ENCODE measurements at places on chromosomes 16 and 17.

DNA sequence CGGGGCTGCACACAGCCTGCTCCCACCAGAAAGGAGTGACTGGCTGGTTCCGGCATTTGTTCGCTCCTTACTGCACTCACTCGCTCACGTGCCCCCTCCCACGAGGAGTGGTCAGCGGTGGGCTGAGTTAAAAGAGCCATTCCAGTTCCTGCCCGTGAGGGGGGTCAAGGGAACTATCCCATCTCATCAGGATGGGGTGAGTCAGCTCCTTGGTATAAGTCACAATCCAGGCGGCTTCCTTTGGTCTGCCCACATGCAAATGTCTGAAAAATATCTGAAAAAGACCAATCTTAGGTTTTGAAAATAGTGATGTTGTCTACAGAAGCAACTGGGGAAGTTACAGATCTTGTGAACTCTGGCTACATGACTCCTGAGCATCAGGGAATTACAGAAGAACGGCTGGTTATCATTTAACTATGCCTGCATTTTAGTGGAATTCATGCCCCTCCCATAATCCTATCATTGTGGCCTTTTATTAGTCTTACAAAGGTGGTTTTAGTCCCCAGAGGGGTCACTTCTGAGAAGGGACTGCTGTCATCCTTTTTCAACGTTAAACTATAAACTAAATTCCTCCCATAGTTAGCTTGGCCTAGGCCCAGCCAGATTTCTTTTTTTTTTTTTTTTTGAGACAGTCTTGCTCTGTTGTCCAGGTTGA, 9.8 kb upstream of the TNFSF12 start:
- no peaks in the 10 kb centered on the region for H3K36me3 ChIP-seq
- H3K27me3 ChIP-seq: no peaks in the 10 kb centered on the region
- no peak overlapping the region for H3K27ac ChIP-seq

DNA sequence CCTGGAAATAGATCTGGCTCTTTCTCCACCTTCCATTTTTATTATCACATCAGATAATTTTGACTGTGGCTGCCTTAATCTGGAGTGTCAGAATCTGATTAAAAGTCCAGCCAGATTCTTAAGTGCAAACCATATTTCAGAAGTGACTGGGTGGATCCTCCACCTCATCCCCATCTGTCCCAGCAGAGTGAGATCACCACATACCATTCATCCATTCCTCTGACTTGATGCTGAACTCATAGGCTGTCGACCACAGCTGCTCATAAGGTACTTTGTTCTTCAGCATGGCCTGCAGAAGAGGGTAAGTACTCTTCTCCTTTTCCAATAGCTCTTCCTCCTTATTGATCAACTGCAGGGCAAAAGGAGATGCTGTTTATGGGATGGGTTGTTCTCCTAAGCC, 53.5 kb downstream of the DNAH3 start:
- no peak overlapping the region for H3K4me3 ChIP-seq
- H3K4me1 ChIP-seq: no peaks in the 10 kb centered on the region
- DNase-seq: no peak
- H3K27me3 ChIP-seq: peaks cover 35% of the 10 kb centered on the region
- H3K27ac ChIP-seq: no peak overlapping the region
- no peaks in the 10 kb centered on the region for H3K36me3 ChIP-seq

- peak overlapping the region; percentile 63 for H3K4me3 ChIP-seq
- H3K27me3 ChIP-seq: peaks cover 2% of the 10 kb centered on the region
- DNase-seq: no peak
- H3K36me3 ChIP-seq: peaks cover 22% of the 10 kb centered on the region
These were observed 1.2 kb upstream of the CYB5B start for GRCh38 chr16:69423189-69423588.

GRCh38 chr16:10522966-10523365, 57.4 kb downstream of the EMP2 start:
- no peaks in the 10 kb centered on the region for H3K36me3 ChIP-seq
- peaks cover 7% of the 10 kb centered on the region for H3K27me3 ChIP-seq
- no peaks in the 10 kb centered on the region for H3K4me1 ChIP-seq
- H3K27ac ChIP-seq: no peak overlapping the region

DNA sequence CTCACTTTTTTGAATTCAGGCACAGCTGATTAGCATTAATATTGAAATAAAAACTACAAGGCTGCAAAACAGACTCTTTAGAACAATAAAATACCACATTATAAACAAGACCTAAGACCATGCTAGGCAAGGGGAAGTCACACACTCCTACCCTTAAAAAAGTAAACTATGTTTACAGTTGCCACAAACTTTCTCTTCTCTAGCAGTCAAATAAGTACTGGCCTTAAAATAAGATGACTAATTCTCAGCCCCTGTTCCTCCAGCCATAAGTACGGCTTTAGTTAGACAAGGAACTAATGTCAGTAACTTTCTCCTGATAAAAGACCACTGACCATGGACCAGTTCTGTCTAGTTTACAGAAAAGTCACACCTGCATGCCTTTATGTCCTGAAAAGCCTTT, 19.5 kb upstream of the CPHXL start:
- H3K27me3 ChIP-seq: peaks cover 24% of the 10 kb centered on the region
- H3K27ac ChIP-seq: no peak overlapping the region
- H3K4me1 ChIP-seq: no peaks in the 10 kb centered on the region
- peaks cover 6% of the 10 kb centered on the region for H3K36me3 ChIP-seq
- H3K4me3 ChIP-seq: no peak overlapping the region

- no peaks in the 10 kb centered on the region for H3K36me3 ChIP-seq
- H3K27ac ChIP-seq: peak overlapping the region; percentile 82
- peak; percentile 36 for DNase-seq
- H3K4me1 ChIP-seq: peaks cover 25% of the 10 kb centered on the region
These were observed 22.6 kb upstream of the MPHOSPH6 start for GRCh38 chr16:82192665-82193064.

GRCh38 chr17:12114686-12115418, 94.2 kb downstream of the MAP2K4 start:
- H3K36me3 ChIP-seq: peaks cover 59% of the 10 kb centered on the region
- H3K4me1 ChIP-seq: no peaks in the 10 kb centered on the region
- no peak overlapping the region for H3K27ac ChIP-seq
- DNase-seq: no peak
- H3K4me3 ChIP-seq: no peak overlapping the region

DNA sequence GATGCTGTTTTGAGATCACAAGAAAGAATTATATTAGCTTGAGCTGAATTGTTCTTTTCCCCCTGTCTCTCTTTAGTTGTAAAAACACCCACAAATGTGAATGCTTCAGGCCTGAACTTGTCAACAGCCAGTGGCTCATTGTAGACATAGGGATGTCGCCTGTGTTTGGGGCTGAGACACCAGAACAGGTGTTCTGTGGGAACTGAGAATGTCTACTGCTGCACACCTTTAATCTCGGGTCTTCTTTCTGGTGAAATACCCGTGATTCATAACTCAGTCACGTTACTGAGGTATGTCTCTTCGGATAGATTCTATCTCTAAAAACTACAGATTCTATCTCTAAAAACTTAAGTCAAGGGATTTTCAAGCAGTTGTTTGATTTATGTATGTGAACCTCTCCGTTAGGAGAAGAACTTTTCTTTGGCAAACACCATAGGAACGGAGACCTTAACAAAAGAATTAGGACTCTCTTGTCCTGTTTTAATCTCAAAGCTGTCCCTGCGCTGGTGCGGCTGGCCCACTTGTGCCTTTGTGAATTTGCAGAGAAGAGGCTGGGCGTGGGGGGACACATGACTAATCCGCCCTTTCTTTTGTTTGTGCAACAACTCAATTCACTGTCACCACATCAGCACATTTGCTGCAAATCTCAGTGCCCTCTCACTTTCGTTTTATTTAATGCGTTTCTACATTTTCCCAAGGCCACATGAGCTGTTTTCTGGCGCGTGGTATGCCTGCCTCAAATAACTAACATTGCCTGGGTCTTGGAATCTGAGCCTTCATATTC, 643.0 kb downstream of the MAF start:
- H3K27ac ChIP-seq: no peak overlapping the region
- peaks cover 2% of the 10 kb centered on the region for H3K27me3 ChIP-seq
- no peak overlapping the region for H3K4me3 ChIP-seq
- H3K4me1 ChIP-seq: peaks cover 12% of the 10 kb centered on the region
- DNase-seq: no peak

DNA sequence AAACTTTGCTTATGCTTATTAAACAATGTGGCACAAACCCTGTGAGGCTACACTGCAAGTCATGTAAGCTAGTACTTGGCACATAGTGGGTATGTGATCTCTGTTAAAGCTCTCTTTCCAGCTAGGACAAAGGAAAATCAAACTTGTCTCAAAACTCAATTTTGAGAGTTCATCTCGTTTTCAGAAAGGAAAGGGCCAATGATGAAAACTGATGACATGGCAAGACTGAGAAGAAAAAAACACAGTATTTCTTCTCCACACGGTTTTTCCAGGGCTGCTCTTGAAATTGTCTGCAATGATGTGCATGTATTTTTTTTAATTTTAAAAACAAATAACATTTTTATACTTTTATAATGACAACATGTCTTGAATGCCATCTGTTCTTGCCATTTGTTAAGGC, 389.8 kb downstream of the CA10 start:
- DNase-seq: no peak
- H3K27me3 ChIP-seq: peaks cover 4% of the 10 kb centered on the region
- H3K4me3 ChIP-seq: no peak overlapping the region
- no peaks in the 10 kb centered on the region for H3K4me1 ChIP-seq
- no peak overlapping the region for H3K27ac ChIP-seq

DNA sequence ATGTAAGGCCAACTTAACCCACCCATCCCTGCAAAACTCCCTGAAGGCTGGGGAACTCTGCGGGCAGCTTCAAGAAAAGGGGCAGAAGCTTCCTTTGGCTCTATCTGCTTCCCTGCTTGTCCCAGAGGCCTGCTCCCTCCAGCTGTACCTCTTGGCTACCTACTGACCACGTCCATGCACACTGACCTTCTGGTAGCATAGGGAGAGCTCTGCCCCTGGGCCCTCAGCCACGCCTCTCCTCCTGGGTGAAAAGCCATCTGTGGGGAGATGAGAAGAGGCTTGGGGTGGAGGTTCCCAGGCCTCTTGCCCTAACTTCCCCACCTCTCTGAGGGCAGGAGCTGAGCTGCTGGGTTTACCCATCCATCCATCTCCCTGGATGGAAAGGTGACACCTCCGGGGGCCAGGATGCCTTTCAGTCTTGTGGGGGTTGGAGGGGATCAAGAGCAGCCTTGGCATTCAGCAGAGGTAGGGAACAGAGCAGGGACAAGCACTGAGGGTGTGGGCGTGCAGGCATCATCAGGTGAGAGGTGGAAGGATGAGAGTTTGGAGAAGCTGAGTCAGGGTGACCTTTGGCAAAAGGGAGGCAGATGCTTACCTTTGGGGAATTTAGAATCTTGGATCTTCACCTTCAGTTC, 23.4 kb upstream of the MFSD6L start:
- H3K4me1 ChIP-seq: no peaks in the 10 kb centered on the region
- H3K4me3 ChIP-seq: no peak overlapping the region
- H3K27me3 ChIP-seq: no peaks in the 10 kb centered on the region
- H3K36me3 ChIP-seq: no peaks in the 10 kb centered on the region
- no peak for DNase-seq

DNA sequence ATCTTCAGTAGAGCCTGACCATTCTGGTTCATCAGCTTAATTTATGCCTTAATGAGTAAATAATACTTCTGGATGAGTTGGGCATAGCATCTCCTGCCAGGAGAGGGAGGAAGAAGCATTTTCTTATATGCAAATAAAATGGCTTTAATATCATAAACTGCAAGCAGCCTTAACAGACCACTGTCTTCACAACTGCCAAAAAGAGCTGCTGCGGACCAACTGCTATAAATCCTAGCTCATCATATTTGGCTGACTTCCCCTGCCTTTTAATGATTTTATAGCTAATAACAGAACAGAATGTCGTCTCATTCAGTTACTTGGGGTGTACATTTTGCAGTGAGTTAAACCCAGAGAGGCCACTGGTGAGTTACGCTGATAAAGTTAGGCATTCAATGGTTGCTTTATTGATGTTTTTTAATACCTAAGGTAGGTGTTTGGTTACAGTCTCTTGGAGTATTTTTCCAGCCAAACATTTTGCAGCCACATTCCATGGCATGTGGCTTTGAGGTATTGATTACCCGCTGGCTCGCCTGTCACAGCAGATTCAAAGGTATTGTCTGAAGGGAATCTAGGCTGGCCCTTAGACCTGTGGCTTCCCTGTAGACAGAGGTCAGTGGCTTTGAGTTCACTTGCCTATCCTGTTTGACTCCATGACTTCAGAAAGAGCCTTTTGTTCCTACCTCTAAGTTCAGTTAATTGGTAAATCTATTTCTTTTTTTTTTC, 16.4 kb downstream of the FAM20A start:
- no peak overlapping the region for H3K4me3 ChIP-seq
- no peaks in the 10 kb centered on the region for H3K36me3 ChIP-seq
- DNase-seq: no peak
- peaks cover 6% of the 10 kb centered on the region for H3K27me3 ChIP-seq
- no peak overlapping the region for H3K27ac ChIP-seq

- no peaks in the 10 kb centered on the region for H3K4me1 ChIP-seq
- no peak overlapping the region for H3K27ac ChIP-seq
- DNase-seq: no peak
- H3K27me3 ChIP-seq: peaks cover 11% of the 10 kb centered on the region
- H3K4me3 ChIP-seq: no peak overlapping the region
These were observed 137.6 kb downstream of the COPRS start for GRCh38 chr17:31721291-31722025.

GRCh38 chr17:5931616-5932015, 138.6 kb upstream of the WSCD1 start:
- DNase-seq: no peak
- peaks cover 12% of the 10 kb centered on the region for H3K27me3 ChIP-seq
- no peaks in the 10 kb centered on the region for H3K36me3 ChIP-seq
- H3K27ac ChIP-seq: no peak overlapping the region

DNA sequence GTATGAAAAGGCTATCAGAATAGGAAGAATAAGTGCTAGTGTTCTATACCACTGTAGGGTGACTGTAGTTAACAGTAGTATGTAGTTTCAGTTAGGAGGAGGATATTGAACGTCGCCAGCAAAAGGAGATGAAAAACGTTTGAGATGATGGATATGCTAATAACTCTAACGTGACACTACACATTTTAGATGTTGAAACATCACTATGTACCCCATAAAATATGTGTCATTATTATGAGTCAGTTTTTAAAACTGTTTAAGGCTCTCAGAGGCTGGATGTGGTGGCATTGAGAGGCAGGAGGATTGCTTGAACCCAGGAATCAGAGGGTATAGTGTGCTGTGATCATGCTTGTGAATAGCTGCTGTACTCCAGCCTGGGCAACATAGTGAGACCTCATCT, 31.8 kb downstream of the UBN1 start:
- no peaks in the 10 kb centered on the region for H3K4me1 ChIP-seq
- no peak for DNase-seq
- H3K36me3 ChIP-seq: peaks cover 34% of the 10 kb centered on the region
- no peaks in the 10 kb centered on the region for H3K27me3 ChIP-seq

DNA sequence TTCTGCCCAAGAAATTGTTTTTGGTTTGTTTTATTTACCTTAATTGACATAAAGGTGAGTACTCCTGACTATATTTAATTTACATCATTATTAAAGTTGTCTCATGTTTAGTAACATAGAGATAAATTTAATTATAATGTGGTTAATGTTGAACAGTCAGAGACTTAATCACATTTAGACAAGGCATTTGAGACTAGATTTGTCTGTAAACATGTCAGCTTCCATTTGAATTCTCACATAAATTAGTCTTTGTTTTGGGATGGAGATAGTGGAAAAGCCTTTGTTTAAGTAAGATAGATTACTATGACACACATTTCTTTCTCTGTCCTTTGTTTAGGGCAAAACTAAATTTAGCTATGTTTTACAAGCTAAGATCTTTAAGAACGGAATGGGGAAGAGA, 18.5 kb upstream of the BCAS3 start:
- H3K27ac ChIP-seq: no peak overlapping the region
- peaks cover 10% of the 10 kb centered on the region for H3K36me3 ChIP-seq
- H3K27me3 ChIP-seq: no peaks in the 10 kb centered on the region
- DNase-seq: no peak
- no peak overlapping the region for H3K4me3 ChIP-seq

- H3K4me1 ChIP-seq: peaks cover 24% of the 10 kb centered on the region
- H3K27ac ChIP-seq: no peak overlapping the region
- no peaks in the 10 kb centered on the region for H3K27me3 ChIP-seq
- H3K36me3 ChIP-seq: peaks cover 1% of the 10 kb centered on the region
These were observed 3.5 kb upstream of the CDC27 start for GRCh38 chr17:47192554-47192953.
